Psoas muscle (tissue), 8 donors: ENCODE measurements at places on chromosomes 4 and X. TPM values are rescaled to one million over a fixed set of nuclear protein-coding genes. Genes with fewer than 3 reads are reported as not detected.
A peak's percentile ranks its signal among the peaks of the same experiment; 100 is the strongest.

DNA sequence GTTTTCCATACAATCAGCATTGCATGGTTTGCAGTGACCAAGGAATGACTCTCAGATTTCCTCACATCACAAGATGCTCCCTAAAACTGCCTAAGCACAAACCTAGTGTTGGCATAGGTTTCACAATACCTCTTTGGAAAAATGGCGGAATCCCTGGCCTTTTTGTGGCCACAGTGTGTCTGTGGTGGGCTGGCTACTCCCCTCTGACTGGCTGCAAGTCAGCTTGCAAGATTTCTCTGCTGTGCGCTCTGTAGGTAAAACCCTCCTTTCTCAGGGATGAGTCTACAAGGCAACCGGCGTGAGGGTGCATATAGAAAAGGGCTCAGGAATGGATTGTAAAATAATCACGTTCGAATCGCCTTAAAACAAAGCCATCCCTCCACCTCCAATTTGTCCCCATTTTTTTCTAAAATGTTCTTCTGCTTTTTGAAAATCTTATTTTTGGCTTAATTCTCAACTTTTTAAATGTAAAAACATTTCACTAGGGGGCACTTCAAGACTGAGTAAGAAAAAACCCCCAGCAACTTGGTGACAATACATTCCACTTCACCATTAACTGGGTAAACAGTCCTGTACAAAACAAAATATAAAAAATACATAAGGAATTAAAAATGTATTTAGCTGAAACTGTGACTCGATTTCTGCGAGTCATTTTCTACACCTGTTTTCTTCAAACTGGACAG lies 235.6 kb downstream of the STIM2 start:
- DNase-seq, result no peak

DNA sequence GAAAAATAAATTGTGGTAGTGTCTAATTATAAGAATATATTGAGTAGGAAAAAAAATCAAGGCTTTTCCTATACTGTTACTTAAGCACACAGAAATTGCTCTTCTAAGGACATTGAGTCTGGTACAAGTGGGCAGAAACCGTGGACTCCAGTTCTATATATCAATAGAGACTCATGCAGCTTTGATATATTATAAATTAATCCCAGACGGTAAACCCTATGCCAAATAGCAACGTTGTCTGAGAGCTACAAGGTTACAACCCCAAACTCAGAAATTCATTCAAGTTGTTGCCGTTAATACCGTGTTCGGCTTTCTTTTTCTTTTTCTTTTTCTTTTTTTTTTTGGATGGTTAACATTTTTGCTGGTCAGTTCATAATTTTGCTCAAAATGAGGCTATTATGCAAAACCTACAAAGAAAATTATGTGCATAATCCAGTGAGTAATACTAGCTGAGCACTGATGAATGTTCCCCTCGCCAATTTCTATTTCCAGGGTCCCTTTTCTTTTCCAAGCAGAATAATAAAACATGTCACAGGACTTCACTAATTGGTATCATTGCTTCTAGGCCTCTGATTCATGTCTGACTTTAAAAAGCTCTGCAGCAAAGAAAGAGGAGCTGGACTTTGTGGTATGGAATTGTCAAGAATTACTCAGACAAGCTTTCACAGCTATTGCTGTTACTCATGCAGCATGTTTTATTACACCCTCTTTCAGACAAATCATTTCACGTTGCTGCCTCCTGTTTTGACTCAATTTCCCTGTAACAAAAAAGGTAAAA lies 737.7 kb downstream of the NLGN4X start:
- no peak for DNase-seq

GRCh38 chr4:151231915-151232595 lies 44.9 kb upstream of the PRSS48 start:
- no peak for DNase-seq

GRCh38 chr4:136392576-136392975 lies 1139.7 kb downstream of the PCDH18 start:
- DNase-seq, result no peak

DNA sequence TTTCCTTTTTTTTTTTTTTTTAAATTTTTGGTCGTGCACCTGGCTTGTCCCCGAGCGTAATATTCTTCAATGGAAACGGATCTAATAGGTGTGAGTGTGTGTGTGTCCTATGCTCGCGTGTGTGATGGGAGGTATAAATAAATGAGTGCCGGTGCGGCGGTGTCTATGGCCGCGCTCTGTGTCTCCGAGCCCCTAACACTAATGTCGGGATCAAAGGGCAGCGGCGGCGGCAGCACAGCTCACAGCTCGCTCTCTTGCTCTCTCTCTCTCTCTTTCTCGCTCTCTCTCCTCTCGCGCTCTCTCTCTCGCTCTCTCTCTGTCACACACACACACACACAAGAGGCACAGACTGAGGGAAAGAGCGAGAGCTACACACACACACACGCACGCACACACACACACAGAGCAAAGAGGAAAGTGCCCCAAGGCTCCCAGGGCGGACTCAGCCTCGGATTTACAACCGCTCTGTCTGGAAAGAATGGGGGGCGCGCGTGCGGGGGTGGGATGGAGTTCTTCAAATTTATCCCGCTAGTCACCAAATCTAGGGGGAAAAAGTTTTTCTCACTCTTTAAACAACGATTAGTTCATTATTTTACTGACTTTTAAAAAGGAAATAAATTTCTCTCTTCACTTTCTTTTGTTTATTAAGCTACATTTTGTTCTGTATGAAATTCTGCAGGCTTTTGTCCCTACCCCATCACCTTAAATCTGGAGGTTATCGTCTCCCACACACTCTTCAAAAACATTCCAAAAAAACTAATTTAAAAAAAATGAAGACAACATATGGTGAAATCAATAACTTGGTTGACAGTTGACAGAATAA lies at the start of gene ZNF827:
ZNF827 (minus strand) TSS at position 206 of the 823 bp plus-strand sequence. CDS start 416 bp downstream, outside the sequence.
- DNase-seq, result peak; percentile 48

GRCh38 chr4:2572866-2573265 lies 36.4 kb downstream of the FAM193A start:
- DNase-seq, result no peak

DNA sequence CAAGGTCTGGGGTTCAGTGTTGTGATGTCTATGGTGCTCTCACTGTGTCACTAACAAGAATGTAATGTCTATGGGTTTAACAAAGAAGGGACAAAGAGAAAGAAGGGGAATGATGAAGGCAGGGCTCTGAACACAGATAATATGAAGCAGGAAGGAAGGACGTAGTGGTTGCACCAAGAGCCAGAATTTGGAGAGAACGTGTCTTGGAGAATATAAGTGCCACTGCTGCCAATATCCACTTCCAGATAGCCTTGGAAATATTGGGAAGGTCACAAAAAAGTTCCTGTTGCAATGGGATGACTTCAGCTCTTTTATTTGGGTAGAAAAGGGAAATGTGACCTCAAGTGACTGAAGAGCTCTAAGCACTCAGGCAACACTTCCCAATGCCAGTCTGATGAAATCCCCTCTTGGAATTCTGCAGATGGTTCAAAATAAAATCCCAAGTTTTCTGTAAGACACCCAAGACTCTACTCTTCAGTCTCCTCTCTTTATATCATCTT lies 131.8 kb downstream of the PRKX start:
- DNase-seq, result no peak

DNA sequence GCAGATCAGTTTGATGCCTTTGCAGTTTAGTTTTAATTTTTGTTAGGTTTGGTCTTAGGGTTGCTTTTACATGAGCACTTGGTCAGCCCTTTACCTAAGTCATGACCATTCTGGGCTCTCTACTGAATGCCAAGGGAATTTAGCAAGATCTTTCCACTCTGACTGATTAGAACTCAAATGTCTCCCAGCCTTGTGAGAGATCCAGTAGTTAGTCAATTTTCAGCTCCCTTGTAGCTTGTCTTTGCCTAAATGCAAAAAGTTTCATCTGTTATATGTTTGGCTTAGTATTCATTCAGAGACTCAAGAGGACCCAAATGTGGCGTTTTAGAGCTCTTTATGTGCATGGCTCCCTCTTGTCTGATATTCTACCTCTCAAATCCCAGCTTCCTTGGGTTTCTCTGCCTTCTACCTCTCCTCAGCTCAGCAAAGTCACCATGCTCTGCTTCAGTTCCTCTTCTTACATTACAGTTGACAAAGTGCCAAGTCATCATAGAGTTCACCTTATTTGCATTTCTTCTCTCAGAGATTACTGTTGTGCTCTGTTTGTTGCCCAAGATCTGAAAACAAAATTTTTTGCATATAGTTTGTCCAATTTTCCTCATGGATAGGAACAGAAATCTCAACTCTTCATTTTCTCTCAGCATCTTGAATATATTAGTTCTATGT lies 17.5 kb upstream of the JAKMIP1 start:
- no peak for DNase-seq

DNA sequence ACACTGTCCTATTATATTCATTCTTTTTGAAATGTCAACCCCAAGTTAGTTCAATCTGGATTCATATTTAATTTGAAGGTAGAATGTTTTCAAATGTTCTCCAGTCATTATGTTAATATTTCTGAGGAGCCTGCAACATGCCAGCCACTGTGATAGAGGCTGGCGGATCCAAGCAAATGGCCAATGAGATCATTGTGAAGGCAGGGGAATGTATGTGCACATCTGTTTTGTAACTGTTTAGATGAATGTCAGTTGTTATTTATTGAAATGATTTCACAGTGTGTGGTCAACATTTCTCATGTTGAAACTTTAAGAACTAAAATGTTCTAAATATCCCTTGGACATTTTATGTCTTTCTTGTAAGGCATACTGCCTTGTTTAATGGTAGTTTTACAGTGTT lies 1.6 kb downstream of the CXCL1 start:
- no peak for DNase-seq

GRCh38 chr4:140635606-140636005 lies 66.8 kb upstream of the UCP1 start:
- DNase-seq, result no peak

- DNase-seq, result no peak
These were observed 54.8 kb upstream of the ZMAT1 start for GRCh38 chrX:101986586-101986985.

- no peak for DNase-seq
These were observed 4.8 kb upstream of the JCHAIN start for GRCh38 chr4:70671091-70671490.

- DNase-seq, result no peak
These were observed 133.7 kb upstream of the IL1RAPL2 start for GRCh38 chrX:104432321-104432720.

Gene DKK2
- polyA plus RNA-seq, result 0.21 TPM

Gene SPANXA2
- not detected for polyA plus RNA-seq

Gene TMEM164
- 31.7 TPM for polyA plus RNA-seq

Gene GIMD1
- polyA plus RNA-seq, result not detected

Gene SOWAHB
- 0.03 TPM for polyA plus RNA-seq
